ENCODE measurements at places on chromosomes 11 and 22. TPM values are rescaled to one million over a fixed set of nuclear protein-coding genes. Genes with fewer than 3 reads are reported as not detected.

- H3K27ac ChIP-seq = no peak overlapping the region
- H3K4me3 ChIP-seq = no peak overlapping the region
- DNase-seq = no peak
These were observed 44.3 kb upstream of the IGSF9B start for GRCh38 chr11:134001088-134001487.

DNA sequence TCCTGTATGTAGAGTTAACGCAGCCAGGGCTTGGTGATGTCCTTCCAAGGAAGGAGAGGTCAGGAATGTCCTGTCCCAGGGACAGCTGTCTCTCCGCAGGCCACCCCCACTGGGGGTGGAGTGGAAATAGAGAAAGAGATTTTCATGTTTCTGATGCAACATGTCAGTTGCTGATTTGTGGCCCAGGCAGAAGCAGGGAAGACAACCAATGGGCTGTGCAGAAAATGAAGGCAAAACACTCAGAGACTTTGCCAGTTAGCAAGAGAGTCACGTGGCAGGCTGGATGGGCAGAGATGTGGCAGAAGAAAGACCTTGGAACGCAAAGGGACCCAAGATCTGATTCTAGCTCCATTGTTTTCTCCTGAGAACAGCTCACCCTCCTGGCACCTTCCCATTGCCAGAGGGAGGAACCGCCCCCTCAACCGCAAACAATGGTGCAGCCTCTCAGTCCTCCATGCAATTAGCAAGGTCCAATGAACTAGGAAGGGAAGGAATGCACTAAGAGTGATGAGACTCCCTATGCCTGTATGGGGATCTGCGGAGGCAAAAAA, 71.0 kb downstream of the SYN3 start:
- H3K4me1 ChIP-seq = peaks cover 38% of the 10 kb centered on the region
- no peak overlapping the region for H3K4me3 ChIP-seq
- H3K27ac ChIP-seq = peak overlapping the region; percentile 89
- DNase-seq = no peak

- H3K4me1 ChIP-seq = no peaks in the 10 kb centered on the region
- H3K27me3 ChIP-seq = no peaks in the 10 kb centered on the region
- no peak overlapping the region for H3K27ac ChIP-seq
- H3K4me3 ChIP-seq = no peak overlapping the region
- H3K36me3 ChIP-seq = no peaks in the 10 kb centered on the region
- no peak for DNase-seq
These were observed 82.4 kb downstream of the EXT2 start for GRCh38 chr11:44177905-44178304.

LARGE2 gene
- total RNA-seq = 3.0 TPM

GRCh38 chr11:36191941-36192340, 97.3 kb downstream of the COMMD9 start:
- peaks cover 7% of the 10 kb centered on the region for H3K27me3 ChIP-seq
- H3K4me1 ChIP-seq = peaks cover 20% of the 10 kb centered on the region
- no peak for DNase-seq
- H3K27ac ChIP-seq = no peak overlapping the region

- no peaks in the 10 kb centered on the region for H3K4me1 ChIP-seq
- DNase-seq = no peak
- no peaks in the 10 kb centered on the region for H3K27me3 ChIP-seq
- H3K27ac ChIP-seq = no peak overlapping the region
These were observed 1.2 kb downstream of the ACRV1 start for GRCh38 chr11:125679397-125679796.

PNPLA3 gene
- 14.7 TPM for total RNA-seq

AHNAK gene
- 4.5 TPM for total RNA-seq

GRCh38 chr11:8059030-8059429, 22.0 kb upstream of the TUB start:
- H3K36me3 ChIP-seq = no peaks in the 10 kb centered on the region
- no peak overlapping the region for H3K4me3 ChIP-seq
- no peak for DNase-seq
- H3K27me3 ChIP-seq = peaks cover 6% of the 10 kb centered on the region
- H3K27ac ChIP-seq = peak overlapping the region; percentile 26

DNA sequence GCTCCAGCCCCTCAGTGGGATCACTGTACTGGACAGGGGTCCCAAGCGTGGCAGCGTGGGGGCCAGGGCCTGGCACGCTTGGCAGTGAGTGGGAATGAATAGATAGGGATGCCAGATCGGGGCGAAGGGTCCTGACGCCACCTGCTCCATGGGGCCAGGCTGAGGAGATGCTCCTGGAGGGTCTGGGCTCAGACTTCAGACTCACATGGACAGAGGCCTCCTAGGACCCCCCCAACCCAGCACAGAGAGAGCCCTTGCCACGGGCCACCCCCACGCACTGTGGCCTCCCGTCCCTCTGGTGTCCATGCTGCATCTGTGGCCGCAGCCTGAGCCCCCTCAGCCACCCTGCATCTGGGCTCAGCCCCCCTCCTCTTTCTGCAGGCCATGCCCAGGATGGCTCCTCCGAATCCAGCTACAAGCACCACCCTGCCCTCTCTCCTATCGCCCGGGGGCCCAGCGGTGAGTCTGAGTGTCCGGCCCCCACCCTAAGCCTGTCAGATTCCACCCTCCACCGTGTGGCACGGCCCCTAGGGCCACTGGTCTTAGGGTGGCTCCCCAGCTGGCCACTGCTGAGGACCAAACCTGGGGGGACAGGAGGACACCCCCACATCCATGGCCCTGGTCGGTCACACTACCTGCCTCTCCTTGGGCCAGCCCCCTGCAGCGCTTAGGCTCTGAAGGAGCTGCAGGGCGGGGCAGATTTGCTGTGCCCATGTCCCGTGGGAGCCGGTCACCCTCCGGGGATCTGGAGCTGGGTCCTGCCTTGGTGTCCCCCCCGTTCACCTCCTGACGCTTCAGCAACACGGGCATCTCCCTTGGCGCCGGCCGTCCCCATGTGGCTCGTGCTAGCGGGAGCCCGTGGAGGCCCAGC, 2.7 kb downstream of the MUC5AC start:
- no peak overlapping the region for H3K4me3 ChIP-seq
- H3K36me3 ChIP-seq = no peaks in the 10 kb centered on the region
- DNase-seq = no peak
- no peaks in the 10 kb centered on the region for H3K4me1 ChIP-seq
- H3K27me3 ChIP-seq = peaks cover 2% of the 10 kb centered on the region

SCGB1D4 gene
- total RNA-seq = not detected

LYVE1 gene
- total RNA-seq = not detected

- H3K27me3 ChIP-seq = peaks cover 4% of the 10 kb centered on the region
- H3K36me3 ChIP-seq = no peaks in the 10 kb centered on the region
- no peak overlapping the region for H3K4me3 ChIP-seq
- no peaks in the 10 kb centered on the region for H3K4me1 ChIP-seq
- no peak overlapping the region for H3K27ac ChIP-seq
These were observed 104.3 kb downstream of the RRAS2 start for GRCh38 chr11:14254533-14255237.

GRCh38 chr11:57095417-57095816, 86.3 kb upstream of the LRRC55 start:
- H3K4me3 ChIP-seq = no peak overlapping the region
- no peaks in the 10 kb centered on the region for H3K36me3 ChIP-seq
- peaks cover 2% of the 10 kb centered on the region for H3K27me3 ChIP-seq

TRIM49 gene
- 1.1 TPM for total RNA-seq

- H3K36me3 ChIP-seq = no peaks in the 10 kb centered on the region
- no peak overlapping the region for H3K4me3 ChIP-seq
- H3K4me1 ChIP-seq = peaks cover 5% of the 10 kb centered on the region
- H3K27ac ChIP-seq = no peak overlapping the region
- peaks cover 3% of the 10 kb centered on the region for H3K27me3 ChIP-seq
- DNase-seq = no peak
These were observed 90.6 kb downstream of the CELSR1 start for GRCh38 chr22:46446799-46447198.

DNA sequence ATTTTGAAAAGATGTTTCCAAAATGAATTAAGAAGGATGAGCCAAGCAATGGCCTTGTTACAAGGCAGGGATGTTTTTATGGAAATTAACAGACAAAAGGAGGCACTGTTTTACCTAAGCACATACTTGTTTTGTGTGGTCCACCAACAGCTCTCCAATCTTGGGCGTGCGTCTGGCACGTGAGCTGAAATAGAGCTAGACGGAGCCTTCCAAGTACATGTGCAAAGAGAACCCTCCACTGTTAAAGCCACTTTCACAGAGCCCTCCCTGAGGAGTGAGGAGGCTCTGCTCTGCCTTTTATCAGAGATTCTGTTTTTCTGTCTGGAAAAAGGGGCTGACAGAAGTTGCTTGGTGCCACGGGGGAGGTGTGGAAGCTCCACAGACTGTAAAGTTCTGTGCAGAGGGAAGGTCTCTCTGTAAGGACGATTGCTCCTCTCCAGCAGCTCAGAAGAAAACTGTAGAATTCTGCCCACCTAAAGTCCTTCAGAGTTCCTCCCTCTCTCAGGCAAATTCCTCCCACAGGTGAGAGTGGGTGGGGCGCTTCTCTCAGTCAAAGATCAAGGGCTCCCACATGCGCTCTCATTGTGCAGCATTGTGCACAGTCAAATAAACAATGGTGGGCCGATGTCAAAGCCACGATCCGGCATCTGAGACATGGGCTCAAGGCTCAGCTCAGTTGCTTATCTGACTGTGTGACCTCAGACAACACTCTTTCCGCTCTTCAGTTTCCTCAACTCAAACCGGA, 92.6 kb upstream of the CSNK2A3 start:
- peaks cover 14% of the 10 kb centered on the region for H3K4me1 ChIP-seq
- H3K36me3 ChIP-seq = peaks cover 6% of the 10 kb centered on the region
- H3K4me3 ChIP-seq = no peak overlapping the region
- peaks cover 3% of the 10 kb centered on the region for H3K27me3 ChIP-seq

ACCSL gene
- not detected for total RNA-seq

XKR3 gene
- total RNA-seq = not detected

DNA sequence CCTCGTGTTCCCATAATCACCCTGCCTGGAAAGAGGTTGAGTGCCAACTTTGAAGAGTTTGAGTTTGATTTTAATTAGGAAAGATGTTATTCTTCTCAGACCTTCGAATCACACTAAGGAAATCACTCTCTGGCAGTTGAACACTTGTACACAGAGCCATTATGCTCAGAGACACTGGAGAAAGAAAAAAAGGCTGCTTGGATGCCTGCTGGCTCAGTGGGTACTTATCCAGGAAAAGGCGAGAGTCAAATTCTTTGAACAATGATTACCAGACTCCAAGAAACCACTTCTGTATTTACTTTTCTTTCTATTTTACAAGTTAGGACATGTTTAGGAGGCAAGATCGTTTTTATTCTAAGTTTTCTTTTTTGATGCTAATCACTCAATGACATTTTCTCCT, 438.5 kb upstream of the FAT3 start:
- H3K27me3 ChIP-seq = peaks cover 4% of the 10 kb centered on the region
- peaks cover 9% of the 10 kb centered on the region for H3K4me1 ChIP-seq
- H3K36me3 ChIP-seq = peaks cover 11% of the 10 kb centered on the region
- H3K27ac ChIP-seq = no peak overlapping the region
- H3K4me3 ChIP-seq = no peak overlapping the region
- no peak for DNase-seq

GAB4 gene
- 0.15 TPM for total RNA-seq

DNA sequence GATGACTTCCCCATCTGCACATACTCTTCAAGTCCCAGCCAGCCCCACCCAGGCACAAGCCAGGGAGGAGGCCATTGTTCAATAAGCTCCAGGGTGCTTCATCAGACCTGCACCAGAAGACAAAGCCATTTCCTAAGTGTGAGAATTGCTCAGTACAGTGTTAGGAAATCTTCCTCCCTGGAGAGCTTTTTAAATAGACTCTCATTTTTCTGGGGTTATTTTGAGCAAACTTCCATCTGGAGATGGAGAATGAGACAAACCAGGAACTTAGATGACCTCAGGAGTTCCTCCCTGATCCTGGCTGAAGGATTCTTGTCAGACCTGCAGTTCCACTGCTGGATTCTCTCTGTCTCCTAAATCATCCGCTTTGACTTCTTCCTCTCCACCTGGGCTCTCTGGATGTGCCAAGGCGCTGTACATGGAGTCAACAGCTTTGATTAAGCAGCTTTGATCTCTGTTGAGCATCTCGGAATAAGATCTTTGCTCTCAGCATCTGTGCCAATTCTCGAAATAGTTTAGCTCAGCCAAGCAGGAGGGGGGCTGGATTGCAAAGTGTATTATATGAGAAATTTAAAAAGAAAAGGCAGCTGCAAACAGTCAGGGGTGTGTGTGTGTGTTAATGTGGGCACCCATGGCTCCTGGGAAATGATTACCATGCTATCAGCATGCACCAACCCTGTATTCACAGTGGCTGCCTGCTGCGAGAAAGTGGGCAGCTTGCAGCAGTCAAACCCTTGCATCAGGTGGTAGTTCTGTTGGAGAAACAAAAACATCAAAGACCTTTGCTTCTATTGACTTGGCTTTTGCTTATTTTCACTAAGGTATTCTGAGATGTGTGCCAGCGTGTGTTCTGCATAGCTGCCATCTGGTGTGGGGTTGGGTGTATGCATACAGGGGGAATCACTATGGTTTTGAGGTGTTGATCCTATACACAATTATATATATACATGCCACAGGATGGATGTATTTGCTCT, 70.2 kb upstream of the NAV2 start:
- no peak overlapping the region for H3K4me3 ChIP-seq
- H3K36me3 ChIP-seq = no peaks in the 10 kb centered on the region
- peaks cover 4% of the 10 kb centered on the region for H3K27me3 ChIP-seq
- no peak for DNase-seq
- H3K27ac ChIP-seq = no peak overlapping the region
- H3K4me1 ChIP-seq = peaks cover 10% of the 10 kb centered on the region

DNA sequence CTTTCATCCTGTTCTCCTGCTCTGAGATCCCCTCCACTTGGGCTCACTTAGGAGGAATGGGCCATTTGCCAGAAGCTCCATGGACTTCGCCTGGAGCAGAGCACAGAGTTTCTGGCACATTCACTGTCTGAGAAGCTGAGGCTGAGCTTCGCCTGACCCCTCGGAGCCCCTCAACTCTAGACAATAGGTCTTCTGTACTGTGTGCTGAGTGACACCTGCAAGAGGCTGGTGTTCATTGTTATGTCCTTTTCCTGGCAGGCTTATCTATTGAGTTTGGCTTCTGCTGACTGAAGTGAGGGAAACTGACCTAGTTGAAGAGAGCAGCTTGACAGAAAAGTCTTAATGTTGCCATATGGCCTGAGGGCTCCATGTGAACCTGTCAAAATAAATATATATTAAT, 124.3 kb downstream of the EHF start:
- H3K4me3 ChIP-seq = no peak overlapping the region
- no peaks in the 10 kb centered on the region for H3K4me1 ChIP-seq
- no peak for DNase-seq
- H3K36me3 ChIP-seq = peaks cover 9% of the 10 kb centered on the region
- H3K27ac ChIP-seq = no peak overlapping the region

- DNase-seq = no peak
- H3K4me1 ChIP-seq = peaks cover 35% of the 10 kb centered on the region
- H3K27me3 ChIP-seq = peaks cover 11% of the 10 kb centered on the region
- H3K36me3 ChIP-seq = no peaks in the 10 kb centered on the region
- H3K4me3 ChIP-seq = peak overlapping the region; percentile 65
These were observed 5.9 kb downstream of the TP53AIP1 start for GRCh38 chr11:128936606-128937251.

GNG3 gene
- total RNA-seq = 266 TPM

GRCh38 chr11:63769714-63770455, 1.3 kb upstream of the ZFTA start:
- peak overlapping the region; percentile 91 for H3K4me3 ChIP-seq
- H3K27me3 ChIP-seq = peaks cover 30% of the 10 kb centered on the region
- peaks cover 4% of the 10 kb centered on the region for H3K36me3 ChIP-seq
- H3K27ac ChIP-seq = peak overlapping the region; percentile 98
- H3K4me1 ChIP-seq = peaks cover 8% of the 10 kb centered on the region
- peak; percentile 57 for DNase-seq

MAPK11 gene
- total RNA-seq = 131 TPM

SORL1 gene
- total RNA-seq = 11.1 TPM

Measured in glutamatergic neuron (in vitro differentiated cells).